ENCODE measurements at places on chromosomes 7 and 10.

GRCh38 chr10:73460897-73461296 is 27.5 kb upstream of the MSS51 start:
- no peak for DNase-seq

DNA sequence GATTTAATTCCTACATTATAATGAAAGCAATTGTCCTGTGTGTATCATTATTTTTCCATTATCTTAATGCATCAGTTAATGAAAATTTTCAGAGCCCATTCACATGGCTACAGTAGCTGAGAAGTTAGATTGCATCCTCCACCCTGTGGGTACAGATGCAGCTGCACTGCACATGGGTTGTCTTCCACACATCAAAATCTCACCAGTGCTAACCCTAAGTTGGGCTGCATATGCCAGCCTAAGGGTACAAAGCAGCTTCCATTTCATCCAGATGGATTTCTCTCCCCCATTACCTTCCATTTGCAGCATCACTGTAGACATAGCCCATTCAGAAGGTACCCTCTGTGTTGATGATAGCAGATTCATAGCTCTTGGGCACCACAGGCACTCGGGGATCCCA is 74.7 kb upstream of the WDR11 start:
- no peak for DNase-seq

GRCh38 chr7:48471196-48471595 is 299.9 kb downstream of the ABCA13 start:
- no peak for DNase-seq

- no peak for DNase-seq
Observed at GRCh38 chr7:1536743-1537534, 6.4 kb downstream of the MAFK start.

DNA sequence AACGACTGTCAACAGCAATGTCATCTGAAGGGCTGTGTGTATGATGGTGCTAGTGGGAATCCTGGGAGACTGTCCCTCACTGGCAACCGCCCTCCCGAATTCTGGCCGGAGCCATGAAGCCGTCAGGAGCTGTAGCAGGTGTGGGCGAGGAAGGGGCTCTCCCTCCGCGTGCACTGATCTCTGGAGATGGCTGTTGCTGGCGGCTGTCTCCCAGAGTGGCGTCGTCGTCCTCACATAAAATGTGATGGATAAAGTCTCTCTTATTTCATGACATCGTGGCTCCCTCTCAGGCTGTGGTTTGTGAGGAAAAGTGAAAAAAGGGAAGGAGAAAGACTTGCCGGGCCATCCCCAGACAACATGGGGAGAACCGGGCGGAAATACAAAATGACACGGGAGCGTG is 216.5 kb downstream of the DNAJB6 start:
- no peak for DNase-seq

DNA sequence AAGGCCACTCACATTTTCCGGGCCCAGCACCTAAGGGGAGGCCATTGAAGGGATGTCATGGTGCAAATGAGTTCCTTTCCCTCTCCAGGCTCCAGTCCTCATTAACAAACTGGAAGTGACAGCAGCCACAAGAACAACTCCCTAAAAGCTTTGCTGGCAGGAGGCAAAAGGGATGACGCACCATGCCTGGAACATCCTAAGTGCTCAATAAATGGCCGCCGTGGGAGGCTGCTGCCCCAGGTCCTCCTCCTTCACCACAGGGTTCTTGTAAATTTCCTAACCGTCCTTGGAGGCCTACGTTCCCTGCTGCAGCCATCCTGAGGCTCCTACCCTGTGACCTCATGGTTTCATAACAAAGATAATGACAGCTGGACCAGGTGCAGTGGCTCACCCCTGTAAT is 41.3 kb upstream of the CAMK1D start:
- DNase-seq: no peak

DNA sequence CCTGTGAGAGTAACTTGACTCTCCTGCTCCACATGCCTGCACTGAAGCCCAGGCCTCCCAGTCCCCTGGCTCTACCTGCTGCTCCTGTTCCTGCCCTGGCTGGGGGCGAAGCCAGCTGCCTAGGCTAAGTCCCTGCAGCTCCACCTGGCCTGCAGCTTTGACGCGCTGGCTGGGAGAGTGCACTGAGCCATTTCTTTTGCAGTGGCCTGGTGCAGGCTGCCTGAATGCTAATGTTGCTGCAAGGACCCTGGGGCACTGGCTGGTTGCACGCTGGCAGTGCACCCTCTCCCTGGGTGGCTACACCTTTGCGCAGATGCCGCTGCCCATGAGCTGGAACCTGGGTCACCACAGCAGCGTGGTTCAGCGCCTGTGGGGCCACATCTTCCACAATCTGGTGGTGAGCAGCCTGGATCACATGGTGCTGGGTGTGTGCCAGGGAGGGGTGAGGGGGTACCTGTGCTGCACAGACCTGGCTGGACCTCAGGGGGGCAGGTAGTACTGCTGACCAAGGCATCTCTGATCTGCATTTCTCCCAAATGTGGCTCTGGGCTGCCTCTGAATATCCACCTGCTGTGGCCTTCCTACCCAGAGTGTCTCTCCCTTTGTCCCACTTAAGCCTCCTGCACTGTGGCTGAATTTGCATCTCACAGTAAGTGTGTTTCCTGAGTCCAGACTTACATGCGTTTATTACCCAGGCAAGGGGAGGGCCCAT is 20.0 kb downstream of the IMPDH1 start:
- no peak for DNase-seq
